ENCODE measurements at places on chromosomes 3 and 15. TPM values are rescaled to one million over a fixed set of nuclear protein-coding genes. Genes with fewer than 3 reads are reported as not detected.

GRCh38 chr3:50453907-50454306, 49.5 kb downstream of the CACNA2D2 start:
- no peak overlapping the region for H3K27ac ChIP-seq
- no peak for DNase-seq
- no peak overlapping the region for H3K4me3 ChIP-seq
- H3K27me3 ChIP-seq: no peaks in the 10 kb centered on the region

- H3K27ac ChIP-seq: no peak overlapping the region
- no peak for DNase-seq
- no peaks in the 10 kb centered on the region for H3K27me3 ChIP-seq
- H3K4me3 ChIP-seq: no peak overlapping the region
These were observed 134.1 kb downstream of the NLGN1 start for GRCh38 chr3:173531602-173532001.

DNA sequence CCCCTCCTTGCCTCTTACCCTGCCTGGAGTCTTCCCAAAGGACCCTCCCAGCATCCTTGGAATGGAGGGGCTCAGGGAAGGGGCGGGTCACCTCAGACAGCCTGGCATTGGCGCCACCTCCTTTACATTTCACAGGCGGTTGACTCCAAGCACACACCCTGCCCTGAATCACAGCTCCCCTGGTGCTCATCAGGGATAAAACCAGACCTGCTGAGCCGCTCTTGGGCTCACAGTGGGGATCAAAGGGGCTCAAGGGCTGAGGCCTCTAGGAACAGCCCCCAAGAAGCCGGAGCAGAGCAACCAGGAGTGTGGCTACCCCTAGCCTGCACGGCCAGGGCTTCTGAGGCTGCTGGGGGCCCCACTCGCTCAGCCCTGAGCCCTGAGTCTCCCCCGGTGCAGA, 16.6 kb downstream of the LINGO1 start:
- no peaks in the 10 kb centered on the region for H3K36me3 ChIP-seq
- no peaks in the 10 kb centered on the region for H3K27me3 ChIP-seq
- H3K4me1 ChIP-seq: no peaks in the 10 kb centered on the region
- H3K4me3 ChIP-seq: no peak overlapping the region

GRCh38 chr3:4525560-4526223, 32.5 kb downstream of the ITPR1 start:
- DNase-seq: no peak
- no peaks in the 10 kb centered on the region for H3K27me3 ChIP-seq
- H3K36me3 ChIP-seq: no peaks in the 10 kb centered on the region

Gene ZNF620
- 1.1 TPM for total RNA-seq

Gene SLC2A2
- not detected for total RNA-seq

GRCh38 chr3:98012979-98013378, 22.1 kb downstream of the GABRR3 start:
- DNase-seq: no peak
- no peaks in the 10 kb centered on the region for H3K4me1 ChIP-seq
- H3K27me3 ChIP-seq: no peaks in the 10 kb centered on the region
- H3K27ac ChIP-seq: no peak overlapping the region
- H3K36me3 ChIP-seq: no peaks in the 10 kb centered on the region
- no peak overlapping the region for H3K4me3 ChIP-seq

All from osteoblast (primary cell).